ENCODE measurements at places on chromosomes 11 and 22. TPM values are rescaled to one million over a fixed set of nuclear protein-coding genes. Genes with fewer than 3 reads are reported as not detected.

DNA sequence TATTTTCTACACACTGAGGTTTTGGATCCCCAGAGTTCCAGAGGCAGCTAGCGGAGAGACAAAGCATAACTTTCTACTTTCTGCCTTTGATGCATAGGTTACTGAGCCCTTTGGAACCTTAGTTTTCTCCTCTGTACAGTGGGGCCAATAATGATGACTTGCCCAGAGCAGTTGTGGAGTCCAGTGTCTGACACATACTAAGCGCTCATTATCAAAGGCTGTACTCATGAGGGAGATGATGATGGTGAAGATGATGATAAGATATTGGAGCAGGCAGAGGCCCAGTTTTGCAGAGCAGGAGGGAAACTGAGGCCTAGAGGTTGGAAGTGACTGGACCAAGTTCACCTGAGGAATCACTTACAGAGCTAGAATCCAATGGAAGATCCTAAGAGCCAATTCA lies 458.0 kb downstream of the MIAT start:
- peaks cover 34% of the 10 kb centered on the region for H3K4me1 ChIP-seq
- no peak overlapping the region for H3K4me3 ChIP-seq
- H3K36me3 ChIP-seq, result no peaks in the 10 kb centered on the region

DNA sequence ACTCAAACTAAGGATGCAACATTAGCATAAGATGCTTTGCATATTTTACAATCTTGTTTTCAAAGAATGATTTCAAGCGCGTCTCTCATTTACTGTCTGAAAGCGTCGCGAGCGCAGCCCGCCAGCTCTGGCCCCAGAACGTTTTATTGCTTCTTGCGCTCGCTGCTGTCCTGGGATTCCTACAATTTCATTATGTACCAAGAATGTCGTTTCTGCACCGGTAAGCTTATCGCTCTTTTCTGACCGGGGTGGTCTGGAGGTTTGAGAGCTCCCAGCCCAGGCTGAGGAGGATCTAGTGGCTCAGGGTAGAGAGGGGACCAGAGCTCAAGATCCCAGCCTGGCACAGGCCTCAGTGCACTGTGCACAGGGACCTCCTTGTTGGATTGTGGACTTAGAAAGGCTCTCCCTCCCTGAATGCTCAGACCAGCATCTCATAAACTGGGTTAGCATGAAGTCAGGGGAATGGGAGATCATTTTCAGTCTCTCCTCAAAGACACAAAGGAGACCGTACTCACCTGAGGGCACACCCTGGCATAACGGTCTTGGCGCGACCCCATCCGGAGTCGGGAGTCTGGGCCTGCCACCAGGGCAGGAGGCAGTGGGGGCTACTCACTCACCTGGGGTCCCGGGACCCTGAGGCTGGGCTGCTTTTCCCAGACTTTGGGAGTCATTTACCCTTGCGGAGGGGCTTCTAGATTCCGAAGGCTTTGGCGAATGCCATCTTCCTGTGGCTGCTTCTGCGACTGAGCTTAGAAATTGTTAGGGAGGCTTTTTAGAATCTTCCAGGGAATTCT lies 817.4 kb downstream of the BRD1 start:
- H3K4me1 ChIP-seq, result peaks cover 17% of the 10 kb centered on the region
- no peaks in the 10 kb centered on the region for H3K36me3 ChIP-seq
- no peak for DNase-seq
- no peak overlapping the region for H3K4me3 ChIP-seq

The CASP12 gene
- not detected for total RNA-seq

DNA sequence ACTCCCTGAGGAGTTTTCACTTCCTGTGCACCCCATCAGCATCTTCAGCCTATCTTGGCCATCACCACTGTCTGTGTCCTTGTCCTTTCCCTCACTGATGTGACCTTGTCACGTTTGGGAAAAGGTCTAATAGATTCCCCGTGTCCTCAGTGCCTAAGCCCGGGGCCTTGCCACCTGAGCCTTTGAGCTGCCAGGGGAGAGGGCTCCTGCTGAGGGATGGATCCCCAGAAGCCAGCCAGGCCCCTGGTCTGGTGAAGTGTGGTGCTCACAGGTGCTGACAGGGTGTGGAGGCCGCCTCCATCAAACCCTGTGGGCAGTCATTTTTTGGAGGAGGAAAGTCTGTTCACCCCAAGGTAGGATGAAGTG lies 47.2 kb downstream of the GAB4 start:
- H3K27me3 ChIP-seq, result no peaks in the 10 kb centered on the region
- no peaks in the 10 kb centered on the region for H3K4me1 ChIP-seq
- no peak for DNase-seq
- H3K4me3 ChIP-seq, result no peak overlapping the region

- no peaks in the 10 kb centered on the region for H3K36me3 ChIP-seq
- H3K27me3 ChIP-seq, result peaks cover 44% of the 10 kb centered on the region
- H3K27ac ChIP-seq, result no peak overlapping the region
- H3K4me1 ChIP-seq, result peaks cover 10% of the 10 kb centered on the region
Observed at GRCh38 chr11:115162919-115163318, 341.3 kb downstream of the CADM1 start.

DNA sequence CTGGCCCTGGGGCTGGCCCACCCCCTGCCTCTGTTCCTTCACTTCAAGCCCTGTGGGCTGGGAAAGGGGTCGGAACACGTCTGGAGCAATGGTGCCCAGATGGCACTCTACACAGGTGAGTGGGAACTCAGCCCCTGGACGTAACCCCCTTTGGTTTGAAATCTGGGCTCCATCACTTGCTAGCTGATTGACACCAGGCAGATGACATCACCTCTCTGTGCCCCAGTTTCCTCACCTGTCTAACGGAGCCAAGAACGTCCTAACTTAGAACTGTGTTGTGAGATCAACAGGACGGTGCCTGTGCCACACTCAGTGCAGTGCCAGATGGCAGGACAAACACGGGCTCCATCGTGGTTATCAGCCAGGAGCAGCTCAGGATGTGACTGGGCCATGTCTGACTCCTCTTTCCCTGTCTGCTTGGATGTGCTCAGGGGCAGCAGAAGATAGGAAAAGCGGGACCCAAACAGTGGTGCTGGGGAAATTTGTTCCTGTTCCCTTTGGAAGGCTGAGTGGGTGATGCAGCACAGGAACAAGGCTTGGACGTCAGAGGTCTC lies 24.4 kb downstream of the NPTXR start:
- H3K27ac ChIP-seq, result peak overlapping the region; percentile 27
- DNase-seq, result no peak
- H3K4me3 ChIP-seq, result no peak overlapping the region
- peaks cover 14% of the 10 kb centered on the region for H3K4me1 ChIP-seq
- H3K36me3 ChIP-seq, result no peaks in the 10 kb centered on the region

- H3K27me3 ChIP-seq, result no peaks in the 10 kb centered on the region
- H3K27ac ChIP-seq, result no peak overlapping the region
- no peak overlapping the region for H3K4me3 ChIP-seq
- DNase-seq, result no peak
- peaks cover 7% of the 10 kb centered on the region for H3K4me1 ChIP-seq
Observed at GRCh38 chr11:15927864-15928217, 428.5 kb downstream of the SOX6 start.

The C11orf16 gene
- total RNA-seq, result not detected

GRCh38 chr11:15885854-15886253 lies 470.5 kb downstream of the SOX6 start:
- H3K36me3 ChIP-seq, result no peaks in the 10 kb centered on the region
- peak overlapping the region; percentile 53 for H3K27ac ChIP-seq
- DNase-seq, result no peak

DNA sequence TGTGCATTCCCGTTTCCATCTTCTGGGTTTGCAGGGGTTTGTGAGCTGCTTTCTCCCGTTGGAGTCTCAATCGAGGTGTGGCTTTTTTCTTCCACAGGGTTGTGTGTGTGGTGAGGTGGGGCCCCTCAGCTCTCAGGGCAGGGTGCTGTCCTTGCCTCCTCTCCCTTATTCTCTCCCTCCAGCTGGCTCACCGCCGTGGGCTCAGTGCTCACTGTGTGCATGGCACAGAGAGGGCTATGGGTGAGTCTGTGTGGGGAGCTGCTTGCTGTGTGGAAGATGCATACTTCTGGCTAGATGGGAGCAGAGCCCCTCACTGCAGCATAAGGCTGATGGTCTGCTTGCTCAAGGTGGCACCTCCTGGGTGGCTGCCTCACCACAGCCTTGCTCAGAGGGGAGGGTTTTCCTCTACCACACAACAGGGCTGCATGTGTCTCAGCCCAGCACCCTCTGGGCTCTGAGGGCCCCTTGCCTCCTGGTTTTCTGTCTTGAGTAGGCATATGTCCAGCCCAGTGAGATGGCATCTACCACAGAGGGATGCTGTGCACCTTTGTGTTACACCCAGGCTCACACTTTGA lies 203.1 kb upstream of the B3GAT1 start:
- H3K4me3 ChIP-seq, result no peak overlapping the region
- no peaks in the 10 kb centered on the region for H3K36me3 ChIP-seq
- no peak for DNase-seq
- H3K27ac ChIP-seq, result no peak overlapping the region
- H3K4me1 ChIP-seq, result peaks cover 6% of the 10 kb centered on the region
- H3K27me3 ChIP-seq, result no peaks in the 10 kb centered on the region

GRCh38 chr11:62419314-62419929 lies 589 bp downstream of the SCGB1A1 start:
- H3K27me3 ChIP-seq, result peaks cover 19% of the 10 kb centered on the region
- no peak overlapping the region for H3K4me3 ChIP-seq
- H3K4me1 ChIP-seq, result peaks cover 9% of the 10 kb centered on the region
- no peaks in the 10 kb centered on the region for H3K36me3 ChIP-seq

DNA sequence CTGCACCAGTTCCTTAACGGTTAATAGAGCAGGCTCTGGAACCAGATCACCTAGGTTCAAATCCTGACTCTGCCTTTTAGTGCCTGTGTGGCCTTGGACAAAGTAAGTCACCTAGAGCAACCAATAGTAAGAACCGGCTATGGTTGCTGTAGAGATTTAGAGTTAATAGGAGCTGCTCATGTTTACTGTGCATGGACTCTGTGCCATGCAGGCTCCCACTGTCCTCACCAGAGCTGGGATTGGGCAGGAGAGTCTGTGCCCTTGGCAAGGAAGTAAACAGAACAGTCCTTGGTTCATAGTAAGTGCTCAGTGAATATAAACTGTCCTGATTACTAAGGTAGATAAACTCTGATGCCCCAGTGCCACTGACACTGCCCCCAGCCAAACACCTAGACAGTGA lies 1.4 kb upstream of the TP53I11 start:
- H3K27me3 ChIP-seq, result peaks cover 22% of the 10 kb centered on the region
- H3K36me3 ChIP-seq, result no peaks in the 10 kb centered on the region
- DNase-seq, result no peak

The CHRNA10 gene
- total RNA-seq, result 3.0 TPM

The OR2D2 gene
- total RNA-seq, result 0.44 TPM

DNA sequence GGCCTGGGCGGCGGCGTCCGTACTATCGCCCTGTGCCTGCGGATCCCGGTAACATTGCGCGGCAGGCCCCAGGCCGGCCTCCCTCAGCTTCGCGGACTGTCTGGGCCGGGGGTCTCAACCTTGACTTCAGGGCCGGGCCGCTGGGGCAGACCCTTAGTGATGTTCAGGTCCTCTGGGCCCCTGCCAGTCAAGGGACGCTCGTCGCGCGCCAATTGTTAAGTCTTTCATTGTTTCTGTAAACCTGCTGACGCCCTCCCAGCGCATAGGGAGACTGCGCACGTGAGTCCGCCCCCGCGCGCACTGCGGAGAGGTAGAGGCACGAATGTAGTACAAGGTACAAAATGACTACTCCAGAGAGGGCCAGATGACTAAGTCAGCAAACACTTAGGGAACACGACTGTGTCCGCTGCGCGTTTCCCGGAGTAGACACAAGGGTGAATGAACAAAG lies 451 bp upstream of the HDHD5 start:
- H3K27me3 ChIP-seq, result no peaks in the 10 kb centered on the region
- DNase-seq, result no peak
- H3K27ac ChIP-seq, result peak overlapping the region; percentile 93
- H3K4me3 ChIP-seq, result peak overlapping the region; percentile 91
- H3K4me1 ChIP-seq, result peaks cover 19% of the 10 kb centered on the region

- H3K27me3 ChIP-seq, result peaks cover 46% of the 10 kb centered on the region
- H3K4me1 ChIP-seq, result no peaks in the 10 kb centered on the region
- no peaks in the 10 kb centered on the region for H3K36me3 ChIP-seq
- no peak for DNase-seq
- no peak overlapping the region for H3K4me3 ChIP-seq
Observed at GRCh38 chr22:26325641-26326040, 103.4 kb upstream of the ASPHD2 start.

The CLNS1A gene
- total RNA-seq, result 163 TPM

DNA sequence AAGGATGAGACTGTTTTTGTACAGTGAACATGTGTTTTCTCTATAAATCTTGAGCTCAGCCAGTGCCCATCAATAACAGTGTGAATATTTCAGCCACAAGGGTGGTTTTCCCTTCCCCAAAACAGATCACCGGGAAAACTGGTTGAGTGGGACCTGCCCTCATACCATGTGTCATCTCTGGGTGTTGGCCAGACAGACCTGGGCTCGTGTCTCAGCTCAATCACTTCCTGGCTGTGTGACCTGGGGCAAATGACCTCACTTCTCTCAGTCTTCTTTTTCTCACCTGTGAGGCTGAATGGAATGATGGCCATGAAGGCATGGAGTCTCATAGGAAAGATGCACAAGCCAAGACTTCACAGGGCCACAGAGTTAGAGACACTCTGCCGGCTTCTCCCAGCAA lies 74.7 kb downstream of the COMMD9 start:
- H3K4me1 ChIP-seq, result peaks cover 26% of the 10 kb centered on the region
- H3K27me3 ChIP-seq, result no peaks in the 10 kb centered on the region
- H3K4me3 ChIP-seq, result no peak overlapping the region
- peaks cover 13% of the 10 kb centered on the region for H3K36me3 ChIP-seq

DNA sequence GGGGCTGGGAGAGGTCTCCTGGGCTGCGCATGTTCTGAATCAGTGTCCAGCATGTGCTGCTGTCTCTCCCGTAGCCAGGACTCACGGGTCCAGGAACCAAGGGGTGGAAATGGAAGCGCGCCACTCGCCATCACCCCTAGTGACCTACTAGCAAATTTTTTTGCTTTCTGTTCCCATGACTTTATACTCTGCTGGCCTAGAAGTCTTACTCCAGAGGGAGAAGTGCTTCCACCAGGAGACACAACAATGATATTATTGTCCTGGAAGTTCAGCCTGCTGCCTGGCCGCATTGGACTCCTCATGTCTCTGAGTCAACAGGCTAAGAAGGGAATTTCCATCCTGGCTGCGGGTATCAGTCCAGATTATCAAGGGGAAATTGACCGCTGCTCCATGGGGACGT lies 729.7 kb downstream of the BRD1 start:
- peak overlapping the region; percentile 3 for H3K27ac ChIP-seq
- no peak overlapping the region for H3K4me3 ChIP-seq
- H3K36me3 ChIP-seq, result no peaks in the 10 kb centered on the region
- H3K27me3 ChIP-seq, result no peaks in the 10 kb centered on the region
